ENCODE measurements at places on chromosomes 4 and X. TPM values are rescaled to one million over a fixed set of nuclear protein-coding genes. Genes with fewer than 3 reads are reported as not detected.

Gene NAT8L
- 3.0 TPM for total RNA-seq

Gene P2RY4
- total RNA-seq: not detected

Gene NXF2
- total RNA-seq: not detected

DNA sequence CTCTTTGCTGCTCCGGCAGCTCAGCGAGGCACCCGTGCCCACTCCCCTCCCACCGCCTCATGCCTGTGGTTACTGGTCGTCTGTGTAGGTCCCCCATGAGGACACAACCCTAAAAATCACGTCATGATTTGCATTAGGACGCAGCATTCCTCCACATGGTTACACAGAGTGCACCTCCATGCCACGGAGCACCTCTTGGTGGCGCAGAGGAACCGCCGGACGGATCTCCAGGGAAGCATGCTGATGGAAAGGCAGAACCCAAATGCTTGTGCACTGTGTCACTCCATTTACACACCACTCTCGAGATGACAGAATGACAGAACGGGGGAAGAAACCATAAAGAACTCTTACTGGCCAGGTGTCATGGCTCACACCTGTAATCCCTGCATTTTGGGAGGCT is 22.4 kb downstream of the FAM53A start:
- no peak for DNase-seq

DNA sequence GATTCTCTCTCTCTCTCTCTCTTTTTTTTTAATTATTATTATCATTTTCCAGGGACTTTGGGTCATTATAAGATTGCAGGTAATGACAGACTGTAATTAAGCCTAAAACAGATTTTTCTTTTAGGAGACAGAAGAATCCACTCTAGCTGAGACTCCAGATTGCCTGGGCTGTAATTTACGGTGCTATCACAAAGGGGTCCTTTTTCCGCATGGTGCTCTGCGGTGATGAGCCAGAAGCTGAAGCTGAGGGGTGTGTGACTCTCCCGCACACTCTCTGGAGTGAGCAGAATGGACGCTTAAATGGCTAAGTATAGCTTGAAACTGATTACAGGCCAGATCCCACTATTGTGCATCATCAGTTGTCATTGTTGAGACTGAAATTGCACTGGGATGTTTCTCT is 50.0 kb downstream of the LGI2 start:
- no peak for DNase-seq

- no peak for DNase-seq
Observed at GRCh38 chr4:52645300-52645699, 13.8 kb downstream of the USP46 start.

- no peak for DNase-seq
Observed at GRCh38 chr4:158133551-158133950, 39.3 kb downstream of the GASK1B start.

DNA sequence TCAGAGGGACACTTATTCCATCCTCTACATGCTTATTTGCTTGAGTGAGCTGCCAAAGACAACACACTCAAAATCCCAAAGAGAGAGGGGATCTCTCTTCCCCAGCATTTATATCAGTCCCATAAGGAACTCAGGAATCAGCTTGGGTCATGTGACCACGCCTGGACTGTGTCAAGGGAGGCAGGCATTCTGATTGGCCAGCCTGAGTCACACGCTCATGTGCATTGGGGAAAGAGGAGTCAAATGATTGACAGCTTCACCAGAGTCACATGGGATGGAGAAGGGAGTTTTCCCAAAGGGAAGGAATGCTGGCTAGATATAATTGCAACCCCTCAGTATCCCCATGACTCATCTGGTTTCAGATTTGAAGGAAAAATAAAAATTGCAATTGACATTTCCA is 49.0 kb downstream of the RWDD4 start:
- peak; percentile 28 for DNase-seq

Data from Caki2 (cell line).